ENCODE measurements at places on chromosomes 13 and 19.
A peak's percentile ranks its signal among the peaks of the same experiment; 100 is the strongest.

DNA sequence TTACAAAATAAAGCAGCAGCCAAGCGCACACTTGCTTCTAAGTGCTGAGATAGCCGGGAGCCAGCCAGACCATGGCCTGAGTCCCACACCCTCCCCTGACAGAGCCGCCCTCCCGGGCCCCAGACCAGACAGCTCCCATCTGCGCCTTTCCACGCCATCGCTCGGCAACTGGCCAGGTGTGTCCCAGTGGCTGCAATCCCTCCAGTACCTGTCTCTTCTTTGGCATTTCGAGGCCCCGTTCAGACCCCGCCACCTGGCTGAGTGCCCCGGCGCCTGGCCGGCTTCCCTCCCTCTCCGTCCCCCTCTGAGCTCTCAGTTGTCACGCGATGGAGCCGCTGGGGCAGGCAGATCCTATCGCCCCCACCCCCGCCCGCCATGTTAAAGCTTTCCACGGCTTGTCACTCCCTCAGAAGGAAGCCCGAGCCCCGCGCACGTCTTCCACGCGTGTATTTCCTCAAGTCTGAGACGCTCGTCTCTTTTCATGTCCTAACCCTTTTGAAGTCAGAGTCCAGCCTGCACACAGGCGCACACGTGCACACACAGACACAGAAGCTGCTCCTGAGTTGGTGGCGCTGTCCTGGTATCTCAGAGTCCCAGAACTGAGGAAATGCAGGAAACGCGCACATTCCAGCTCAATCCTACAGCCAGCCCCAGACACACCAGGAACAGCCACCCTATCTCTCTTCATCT is 7.9 kb downstream of the MLLT1 start:
- peak; percentile 82 for DNase-seq

- DNase-seq: peak; percentile 81
Measured at GRCh38 chr19:48330012-48330681, 4.8 kb downstream of the EMP3 start.

GRCh38 chr19:3698974-3699740 is 1.1 kb downstream of the PIP5K1C start:
- DNase-seq: peak; percentile 69

DNA sequence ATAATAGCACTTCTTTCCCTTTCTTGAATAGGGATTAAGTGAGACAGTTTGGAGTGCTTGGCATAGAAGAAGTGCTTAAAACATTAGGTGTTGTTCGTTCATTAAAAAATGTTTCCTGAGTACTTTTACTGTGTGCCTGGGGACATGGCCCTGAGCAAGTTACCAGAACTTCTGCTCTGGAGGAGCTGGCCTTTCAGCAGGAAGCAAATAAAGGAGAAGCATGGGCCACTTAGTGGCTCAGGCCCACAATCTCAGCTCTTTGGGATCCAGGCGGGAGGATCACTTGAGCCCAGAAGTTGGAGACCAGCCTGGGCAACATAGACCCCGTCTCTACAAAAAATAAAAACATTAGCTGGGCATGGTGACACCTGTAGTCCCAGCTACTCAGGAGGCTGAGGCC is 5.7 kb downstream of the DNM2 start:
- no peak for DNase-seq

- no peak for DNase-seq
Measured at GRCh38 chr13:32299893-32300292, 15.3 kb downstream of the ZAR1L start.

DNA sequence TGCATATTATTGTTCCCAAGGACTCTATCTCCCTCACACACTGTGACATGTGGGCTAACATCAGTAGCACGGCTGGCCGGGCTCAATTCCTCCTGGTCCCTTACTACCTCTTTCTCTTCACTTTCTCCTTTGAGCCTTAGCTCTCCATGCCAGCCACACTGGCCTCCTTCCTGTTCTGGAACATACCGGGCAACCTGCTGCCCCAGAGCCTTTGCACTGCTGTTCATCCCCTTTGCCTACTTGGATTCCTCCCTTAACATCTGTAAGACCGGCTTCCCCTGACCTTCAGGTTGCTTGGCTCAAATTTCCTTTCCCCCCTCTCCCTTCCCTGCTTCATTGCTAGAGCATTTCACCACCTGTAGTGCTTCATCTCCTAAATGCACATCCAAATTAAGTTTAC is 17.1 kb downstream of the IRS2 start:
- no peak for DNase-seq

- no peak for DNase-seq
Measured at GRCh38 chr13:66543780-66544179, 686.4 kb downstream of the PCDH9 start.

DNA sequence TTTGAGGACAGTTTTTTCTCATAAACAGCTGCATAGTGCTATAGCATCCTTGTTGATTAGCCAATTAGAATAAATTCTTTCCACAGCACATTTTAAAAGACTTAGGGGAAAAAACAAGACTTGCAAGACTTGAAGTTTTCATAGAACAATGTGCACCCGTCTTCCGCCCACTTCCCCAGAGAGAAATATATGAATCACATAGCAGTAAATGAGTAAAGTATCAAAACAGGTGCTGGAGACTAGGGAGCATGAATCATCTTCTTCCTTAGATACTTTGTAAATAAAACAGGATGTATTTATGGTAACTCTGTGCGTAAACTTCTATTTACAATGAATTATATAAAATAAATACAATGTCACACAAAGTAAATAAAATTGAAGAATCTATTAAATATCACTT is 75.1 kb downstream of the COL4A2 start:
- DNase-seq: no peak

- DNase-seq: no peak
Measured at GRCh38 chr19:34766386-34766785, 6.6 kb downstream of the ZNF599 start.

DNA sequence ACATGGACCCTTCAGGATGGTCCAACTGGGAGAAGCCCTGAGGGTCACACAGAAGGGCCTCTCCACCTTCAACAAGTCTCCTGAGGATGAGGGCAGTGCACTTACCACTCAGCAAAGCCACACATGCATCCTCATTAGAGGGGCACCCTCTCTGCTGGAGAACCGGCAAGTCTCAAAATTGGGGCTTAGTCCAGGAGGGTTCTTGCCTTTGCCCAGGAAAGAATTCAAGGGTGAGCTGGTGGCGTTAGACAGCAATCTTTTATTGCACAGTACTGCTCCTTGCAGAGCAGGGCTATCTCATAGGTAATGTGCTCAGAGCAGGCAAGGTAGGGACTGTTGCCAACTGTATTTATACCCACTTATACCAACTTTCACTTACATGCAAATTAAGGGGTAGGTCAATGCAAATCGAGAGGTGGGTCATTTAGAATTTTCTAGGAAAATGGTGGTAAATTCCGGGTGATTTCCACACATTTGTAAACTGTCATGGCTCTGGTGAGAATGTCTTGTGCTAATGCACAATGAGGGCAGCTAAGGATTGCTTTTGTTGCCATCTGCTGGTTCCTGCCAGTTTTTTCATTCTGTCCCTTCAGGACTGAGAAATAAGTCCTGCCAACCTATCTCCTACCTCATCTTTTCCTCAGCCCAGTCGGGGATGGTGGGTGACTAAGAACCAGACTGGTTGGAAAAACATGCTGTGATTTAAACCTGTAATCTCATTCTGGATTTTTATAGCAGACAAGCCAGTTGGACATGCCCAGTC is 27.8 kb upstream of the IGSF23 start:
- no peak for DNase-seq

GRCh38 chr19:18415178-18415867 is 3.9 kb upstream of the SSBP4 start:
- peak; percentile 87 for DNase-seq

DNA sequence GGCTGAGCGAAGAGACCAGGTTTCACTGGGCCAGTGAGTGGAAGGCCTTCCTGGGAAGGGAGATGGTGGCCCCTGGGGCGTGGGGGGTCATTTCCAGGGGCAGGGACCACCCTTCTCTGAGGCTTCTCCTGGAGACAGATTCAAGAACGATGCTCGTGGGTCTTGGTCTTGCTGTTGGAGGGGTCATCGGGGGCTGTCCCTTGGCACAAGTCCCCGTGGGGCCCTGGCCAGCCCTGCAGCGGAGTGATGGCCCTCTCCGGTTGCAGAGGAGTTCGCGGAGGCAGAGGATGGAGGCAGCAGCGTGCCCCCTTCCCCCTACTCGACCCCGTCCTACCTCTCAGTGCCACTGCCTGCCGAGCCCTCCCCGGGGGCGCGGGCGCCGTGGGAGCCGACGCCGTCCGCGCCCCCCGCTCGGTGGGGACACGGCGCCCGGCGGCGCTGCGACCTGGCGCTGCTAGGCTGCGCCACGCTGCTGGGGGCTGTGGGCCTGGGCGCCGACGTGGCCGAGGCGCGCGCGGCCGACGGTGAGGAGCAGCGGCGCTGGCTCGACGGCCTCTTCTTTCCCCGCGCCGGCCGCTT is 4.8 kb downstream of the TTC9B start:
- no peak for DNase-seq

DNA sequence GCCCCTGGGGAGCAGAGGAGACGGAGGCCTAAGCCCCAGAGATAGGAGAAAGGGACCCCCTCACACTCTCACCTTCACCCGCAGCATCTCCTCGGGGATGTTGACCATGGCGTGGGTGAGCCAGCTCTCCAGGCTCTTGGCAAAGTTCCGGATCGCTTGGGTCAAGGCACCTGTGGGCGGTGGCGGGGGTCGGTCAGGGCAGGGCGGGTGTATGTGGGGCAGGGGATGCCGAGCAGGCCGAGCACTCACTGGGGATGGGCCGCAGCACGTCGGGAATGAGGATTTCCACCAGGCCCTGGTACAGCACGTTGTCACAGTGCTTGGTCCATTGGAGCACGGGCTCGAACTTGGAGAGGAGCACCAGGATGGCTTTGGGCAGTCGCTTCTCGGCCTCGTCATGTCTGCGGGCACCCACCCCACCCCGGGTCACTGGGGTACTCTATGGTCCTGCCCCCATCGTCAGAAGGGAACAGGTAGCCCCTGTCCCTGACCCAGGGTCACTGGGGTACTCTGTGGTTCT is 13.1 kb downstream of the DCAF15 start:
- DNase-seq: no peak

GRCh38 chr19:53865918-53866864 is 1.5 kb upstream of the MYADM start:
- DNase-seq: peak; percentile 89

GRCh38 chr13:21898459-21898858 is 227.6 kb downstream of the FGF9 start:
- no peak for DNase-seq

DNA sequence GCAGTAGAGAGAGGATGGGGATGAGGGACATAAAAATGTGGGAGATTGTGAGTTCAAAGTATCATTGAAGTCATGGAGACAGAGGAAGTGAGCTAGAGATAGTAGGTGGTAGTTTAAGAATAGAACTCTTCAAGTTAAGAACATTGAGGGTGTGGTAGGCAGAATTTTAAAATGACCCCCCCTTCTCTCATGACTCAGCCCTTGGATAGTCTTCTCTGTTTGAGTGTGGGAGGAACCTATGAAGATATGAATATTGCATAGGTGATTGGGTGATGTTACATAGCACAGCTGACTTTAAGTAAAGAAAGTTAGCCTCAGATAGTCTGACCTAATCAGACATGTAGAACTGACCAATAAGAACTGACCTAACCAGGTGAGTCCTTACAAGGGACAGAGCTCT is 418.6 kb downstream of the FOXO1 start:
- no peak for DNase-seq

DNA sequence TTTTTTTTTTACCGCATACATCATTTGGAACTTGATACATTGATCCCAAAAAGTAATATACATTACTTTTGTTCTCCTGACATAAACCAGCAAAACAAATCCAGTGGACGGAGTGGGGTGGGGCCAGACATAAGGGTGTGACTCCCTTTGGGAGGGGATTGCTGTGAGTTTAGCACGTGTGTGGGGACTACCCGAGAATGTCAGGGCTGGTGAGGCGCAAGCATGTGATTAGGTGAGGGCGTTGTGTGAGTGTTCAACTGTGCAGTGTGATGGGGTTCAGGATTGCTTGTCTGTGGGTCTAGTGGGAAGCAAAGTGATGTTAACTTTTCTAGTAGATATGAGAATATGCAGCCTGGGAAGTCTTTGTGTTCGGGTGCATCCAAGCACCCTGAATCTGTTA is 468.0 kb downstream of the TSHZ3 start:
- no peak for DNase-seq

GRCh38 chr19:35868823-35869326 is 501 bp downstream of the APLP1 start:
- DNase-seq: no peak

DNA sequence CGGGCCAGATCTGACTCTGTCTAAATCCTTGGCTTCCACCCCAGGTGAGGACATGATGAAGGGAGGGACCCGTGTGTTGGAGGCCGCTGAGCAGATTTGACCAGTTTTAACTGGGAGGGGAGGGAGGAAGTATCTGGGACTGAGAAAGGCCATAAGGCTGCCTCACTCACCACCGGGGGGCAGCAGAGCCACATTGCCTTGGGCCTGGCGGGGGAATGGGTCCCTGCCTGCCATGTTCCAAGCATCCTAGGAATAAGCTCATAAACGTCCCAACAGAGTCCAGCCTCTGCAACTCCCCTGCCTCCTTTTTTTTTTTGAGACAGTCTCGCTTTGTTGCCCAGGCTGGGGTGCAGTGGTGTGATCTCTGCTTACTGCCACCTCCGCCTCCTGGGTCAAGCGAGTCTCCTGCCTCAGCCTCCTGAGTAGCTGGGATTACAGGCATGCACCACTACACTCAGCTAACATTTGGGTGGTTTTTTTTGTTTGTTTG is 15.5 kb downstream of the MAST3 start:
- DNase-seq: peak; percentile 84

GRCh38 chr19:41479757-41480191 is 36.8 kb downstream of the ERICH4 start:
- DNase-seq: peak; percentile 16

DNA sequence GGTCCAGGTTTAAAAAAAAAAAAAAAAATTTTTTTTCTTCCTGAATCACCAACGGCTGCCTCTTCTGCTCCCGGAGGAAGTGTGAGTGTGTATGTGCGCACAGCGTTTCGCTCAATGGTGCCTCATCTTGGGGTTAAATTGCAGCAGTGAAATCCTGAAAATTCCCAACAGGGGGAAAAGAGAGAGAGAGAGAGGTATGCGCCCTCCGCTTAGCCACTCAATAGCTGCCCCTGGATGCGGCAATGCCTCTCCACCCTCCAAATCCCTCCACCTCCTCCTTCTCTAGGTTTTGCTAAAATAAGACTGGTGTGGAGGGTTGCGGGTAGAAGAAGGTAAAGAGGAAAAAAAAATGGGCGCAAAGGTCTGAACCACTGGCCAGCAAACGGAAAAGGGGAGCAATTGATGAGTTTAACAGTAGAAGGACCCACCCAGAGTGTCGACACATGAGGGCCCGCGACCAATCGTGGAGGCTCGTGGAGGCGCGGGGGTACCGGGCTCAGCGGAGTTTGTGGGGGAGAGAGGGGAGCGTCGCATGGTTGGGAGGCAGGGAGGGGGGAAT is 853 bp upstream of the CACNA1A start:
- no peak for DNase-seq

- peak; percentile 17 for DNase-seq
Measured at GRCh38 chr13:57630661-57631595, 616 bp upstream of the PCDH17 start.

GRCh38 chr19:47228168-47228936 is 2.6 kb downstream of the BBC3 start:
- DNase-seq: no peak

DNA sequence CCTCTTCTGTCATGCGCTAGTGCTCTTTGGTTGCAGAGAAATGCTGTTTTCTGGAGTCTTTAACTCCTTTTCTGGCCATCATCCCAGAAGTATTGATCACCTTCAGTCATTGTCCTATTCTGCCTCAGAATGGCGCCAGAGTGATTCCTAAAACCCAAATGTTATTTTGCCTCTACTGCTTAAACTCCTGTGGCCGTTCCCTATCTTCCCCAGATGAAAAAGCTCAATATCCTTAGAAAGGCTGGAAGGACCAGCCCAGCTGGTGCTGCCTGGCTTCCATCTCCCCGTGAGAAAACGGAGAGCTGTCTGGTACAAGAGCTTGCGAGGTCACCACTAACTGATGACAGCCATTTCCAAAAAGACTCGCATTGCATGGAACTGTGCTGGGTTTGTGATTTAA is 179.1 kb downstream of the RBM26 start:
- no peak for DNase-seq
